Stromal cell of bone marrow (primary cell): ENCODE measurements at places on chromosomes 3 and 15.
A peak's percentile ranks its signal among the peaks of the same experiment; 100 is the strongest.

GRCh38 chr15:33083232-33084081 is 111.1 kb downstream of the FMN1 start:
- DNase-seq: no peak

DNA sequence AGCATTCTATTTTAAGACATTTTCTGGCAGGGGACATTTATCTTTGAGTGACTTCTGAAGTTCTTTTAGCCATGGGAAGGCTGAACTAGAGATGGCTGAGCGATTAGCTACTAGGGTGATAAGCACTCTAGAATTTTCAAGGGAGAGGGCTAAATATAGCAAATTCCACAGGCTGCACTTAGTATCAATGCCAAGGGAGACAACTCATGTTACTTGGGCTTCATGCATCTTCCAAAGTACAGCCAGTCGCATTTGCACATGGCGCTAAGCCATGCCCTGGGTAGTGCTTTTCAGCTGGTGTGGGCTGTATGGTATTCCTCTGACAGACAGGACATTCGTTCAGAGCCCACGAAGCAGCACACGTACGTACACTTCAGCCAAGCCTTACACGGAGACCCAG is 69.6 kb downstream of the RYR3 start:
- no peak for DNase-seq

DNA sequence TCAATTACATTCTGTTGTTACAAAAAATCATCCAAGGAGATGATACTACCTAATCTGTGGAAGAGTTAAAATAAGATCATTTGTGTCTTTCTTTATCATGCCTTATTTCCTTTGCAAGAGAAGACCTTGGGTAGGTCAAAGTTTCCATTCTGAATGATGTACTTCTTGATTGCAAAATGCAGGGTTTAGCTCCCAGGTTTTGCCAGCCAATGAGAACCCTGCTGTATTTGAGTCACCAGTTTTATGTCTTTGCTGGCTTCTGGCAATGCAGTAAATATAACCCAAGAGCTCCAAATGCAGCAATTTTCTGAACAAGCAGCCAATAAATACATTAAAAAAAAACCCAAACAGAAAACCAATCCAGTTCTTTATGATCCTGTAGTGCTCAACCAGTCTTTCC is 204.9 kb downstream of the CADPS start:
- peak; percentile 17 for DNase-seq

GRCh38 chr3:187165144-187165543 is 25.8 kb upstream of the RPL39L start:
- DNase-seq: peak; percentile 41

GRCh38 chr15:56366211-56366610 is 985 bp downstream of the TEX9 start:
- no peak for DNase-seq

DNA sequence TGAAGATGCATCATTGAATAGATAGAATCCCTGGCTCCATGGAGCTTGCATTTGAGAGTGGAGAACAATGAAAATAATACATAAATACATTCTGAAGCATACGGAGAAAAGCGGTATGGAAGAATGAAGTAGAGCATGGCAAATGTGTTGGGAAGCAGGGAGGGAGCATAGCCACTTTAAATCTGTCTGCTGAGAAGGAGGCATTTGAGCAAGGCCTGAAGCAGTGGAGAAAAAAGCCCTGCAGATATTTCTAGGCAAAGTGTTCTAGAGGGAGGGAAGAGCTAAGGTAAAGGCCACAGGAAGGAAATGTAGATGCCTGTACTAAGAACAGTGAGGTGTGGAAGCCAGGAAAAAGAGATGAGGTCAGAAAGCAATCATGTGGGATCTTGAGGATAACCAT is 484.8 kb downstream of the CNTN3 start:
- DNase-seq: no peak
